ENCODE measurements at places on chromosomes 5 and 9.
A peak's percentile ranks its signal among the peaks of the same experiment; 100 is the strongest.

DNA sequence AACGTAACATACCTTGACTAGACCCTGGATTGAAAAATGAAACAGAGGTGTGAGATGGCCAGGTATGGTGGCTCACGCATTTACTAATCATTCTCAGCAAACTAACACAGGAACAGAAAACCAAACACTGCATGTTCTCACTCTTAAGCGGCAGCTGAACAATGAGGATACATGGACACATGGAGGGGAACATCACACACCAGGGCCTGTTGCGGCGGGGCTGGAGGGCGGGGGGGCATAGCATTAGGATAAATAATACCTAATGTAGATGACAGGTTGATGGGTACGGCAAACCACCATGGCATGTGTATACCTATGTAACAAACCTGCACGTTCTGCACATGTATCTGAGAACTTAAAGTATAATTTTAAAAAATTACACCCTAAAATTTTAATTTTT lies 15.9 kb downstream of the RAPGEF6 start:
- no peak for DNase-seq

GRCh38 chr5:144142139-144142823 lies 28.2 kb downstream of the YIPF5 start:
- DNase-seq, result no peak

- DNase-seq, result no peak
Measured at GRCh38 chr5:90071066-90071465, 338.5 kb downstream of the CETN3 start.

DNA sequence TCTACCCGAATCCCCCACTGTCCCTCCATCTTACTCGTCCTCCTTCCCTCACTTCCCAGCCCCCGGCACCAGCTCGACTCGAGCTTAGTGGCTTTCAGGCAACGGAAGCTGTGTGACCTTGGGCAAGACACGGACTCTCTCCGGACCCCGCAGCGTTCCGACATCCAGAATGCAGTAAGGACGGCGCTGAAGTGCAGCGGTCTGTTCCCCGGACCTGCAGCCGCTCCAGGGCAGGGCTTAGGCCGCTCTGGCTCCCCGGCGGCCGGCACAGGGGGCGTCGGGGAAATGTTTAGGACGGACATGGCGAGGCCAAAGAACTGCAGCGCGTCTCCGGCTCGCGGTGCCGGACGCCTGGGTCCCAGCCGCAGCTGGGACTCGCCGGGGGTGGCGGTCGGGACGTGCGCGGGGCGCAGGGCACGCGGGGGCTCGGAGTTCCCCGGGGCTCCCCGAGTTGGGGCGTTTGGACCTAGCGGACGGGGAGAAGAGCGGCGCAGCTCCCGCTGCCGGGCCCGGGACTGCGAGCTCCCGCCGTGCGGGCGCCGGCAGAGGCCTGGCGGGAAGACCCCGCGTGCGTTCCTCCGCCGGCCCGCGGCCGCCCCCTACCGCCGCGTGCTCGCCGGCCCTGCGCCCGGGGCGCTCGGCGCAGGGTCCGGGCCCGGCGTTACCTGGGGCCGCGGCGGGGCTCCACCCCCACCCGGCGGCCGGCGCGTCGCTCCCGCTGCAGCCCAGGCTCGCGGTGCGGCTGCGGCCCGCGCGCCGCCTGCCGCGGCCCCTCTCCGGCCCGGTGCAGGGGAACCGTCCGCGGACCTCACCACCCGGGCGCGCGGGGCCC lies 5.6 kb upstream of the RNF44 start:
- DNase-seq, result no peak

DNA sequence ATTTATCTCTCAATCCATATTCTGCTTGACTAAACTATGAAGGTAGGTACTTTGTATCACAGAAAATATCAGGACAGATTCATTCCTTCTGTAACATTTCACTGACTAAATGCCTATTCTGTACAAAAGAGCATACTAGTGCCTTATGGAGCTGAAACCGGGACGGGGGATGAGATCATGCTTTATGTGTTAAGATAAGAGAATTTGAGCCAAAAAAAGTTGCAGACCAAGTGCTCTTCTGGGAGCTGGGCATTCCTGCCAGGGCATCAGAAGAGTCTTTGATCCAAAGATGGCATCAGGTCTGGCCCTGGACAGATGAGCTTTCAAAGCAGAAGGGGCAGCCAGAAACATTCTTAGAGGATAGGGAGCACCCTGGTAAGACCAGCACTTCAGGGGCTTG lies 27.5 kb upstream of the GLIPR2 start:
- no peak for DNase-seq

DNA sequence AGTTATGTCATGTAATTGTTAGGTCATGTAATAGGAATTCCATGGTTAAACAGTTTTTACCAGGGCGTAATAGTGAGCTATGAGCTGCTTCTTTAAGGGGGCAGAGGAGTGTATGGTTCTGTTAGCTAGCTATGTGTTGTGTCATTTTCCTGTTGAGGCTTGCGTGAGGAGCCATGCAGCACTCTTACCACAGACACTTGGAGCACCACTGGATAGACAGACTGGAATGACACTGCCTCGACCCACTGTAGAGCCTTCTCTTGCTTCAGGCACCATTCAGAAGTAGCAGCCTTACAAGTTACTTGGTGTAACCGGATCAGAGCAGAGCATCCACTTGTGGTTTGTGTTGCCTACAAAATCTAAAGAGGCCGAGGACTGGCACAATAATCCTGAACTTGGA lies 28.3 kb upstream of the STOM start:
- DNase-seq, result no peak

DNA sequence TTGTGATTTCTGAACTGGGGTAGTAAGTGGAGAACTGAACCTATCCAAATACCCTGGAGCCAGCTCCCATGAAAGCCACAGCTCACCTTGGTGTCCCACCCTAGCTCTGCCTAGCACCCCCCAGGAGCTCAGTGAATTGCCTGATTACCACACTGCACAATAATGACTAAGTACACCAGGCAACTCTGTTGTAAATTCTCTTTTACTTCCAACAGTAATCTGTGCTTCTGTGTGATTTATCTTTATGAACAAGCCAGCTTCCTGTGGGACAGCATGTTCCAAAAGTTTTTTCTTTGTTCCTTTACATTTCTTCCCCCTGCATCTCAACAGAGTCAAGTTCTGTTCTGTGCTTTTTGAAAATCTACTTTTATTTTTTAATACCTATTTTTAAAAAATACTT lies 22.1 kb upstream of the GRPEL2 start:
- no peak for DNase-seq

- peak; percentile 95 for DNase-seq
Measured at GRCh38 chr5:181243564-181244343, at the start of gene RACK1. RACK1 (minus strand) TSS chr5:181243906; CDS start chr5:181243800, 106 bp downstream.

GRCh38 chr5:160773646-160774410 lies 78.2 kb downstream of the ATP10B start:
- DNase-seq, result no peak

- DNase-seq, result peak; percentile 84
Measured at GRCh38 chr9:96031366-96031824, 155.9 kb downstream of the ERCC6L2 start.

- no peak for DNase-seq
Measured at GRCh38 chr9:137499416-137499815, 40.3 kb upstream of the NSMF start.

DNA sequence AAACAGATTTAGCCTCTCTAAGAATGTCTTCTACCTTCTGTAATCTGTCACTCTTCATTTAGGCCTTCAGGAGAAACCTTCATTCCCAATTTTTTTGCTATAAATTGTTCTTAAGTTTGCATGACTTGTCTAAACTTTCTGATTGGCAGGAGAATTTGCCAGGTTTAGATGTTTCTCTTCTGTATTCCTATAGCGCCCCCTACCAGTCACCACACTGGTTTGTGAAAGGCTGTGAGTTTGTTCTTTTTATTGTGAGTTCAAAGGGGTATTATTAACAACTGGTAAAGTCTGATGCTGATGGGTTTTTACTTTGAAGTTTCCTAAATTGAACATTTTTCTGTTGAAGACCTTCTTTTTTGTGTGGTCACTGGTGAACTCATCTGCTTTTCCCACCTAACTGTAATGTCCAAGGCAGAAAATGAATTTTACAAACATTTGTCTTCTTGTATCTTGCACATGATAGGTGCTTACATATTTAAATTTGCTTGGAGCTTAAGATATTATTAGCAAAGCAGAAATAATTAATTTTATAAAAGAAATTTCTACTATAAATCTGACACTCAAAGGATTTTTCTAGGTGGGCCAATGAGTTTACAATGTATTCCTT lies 18.4 kb upstream of the F2RL2 start:
- DNase-seq, result peak; percentile 64

- DNase-seq, result no peak
Measured at GRCh38 chr5:11555171-11555570, 349.1 kb downstream of the CTNND2 start.

DNA sequence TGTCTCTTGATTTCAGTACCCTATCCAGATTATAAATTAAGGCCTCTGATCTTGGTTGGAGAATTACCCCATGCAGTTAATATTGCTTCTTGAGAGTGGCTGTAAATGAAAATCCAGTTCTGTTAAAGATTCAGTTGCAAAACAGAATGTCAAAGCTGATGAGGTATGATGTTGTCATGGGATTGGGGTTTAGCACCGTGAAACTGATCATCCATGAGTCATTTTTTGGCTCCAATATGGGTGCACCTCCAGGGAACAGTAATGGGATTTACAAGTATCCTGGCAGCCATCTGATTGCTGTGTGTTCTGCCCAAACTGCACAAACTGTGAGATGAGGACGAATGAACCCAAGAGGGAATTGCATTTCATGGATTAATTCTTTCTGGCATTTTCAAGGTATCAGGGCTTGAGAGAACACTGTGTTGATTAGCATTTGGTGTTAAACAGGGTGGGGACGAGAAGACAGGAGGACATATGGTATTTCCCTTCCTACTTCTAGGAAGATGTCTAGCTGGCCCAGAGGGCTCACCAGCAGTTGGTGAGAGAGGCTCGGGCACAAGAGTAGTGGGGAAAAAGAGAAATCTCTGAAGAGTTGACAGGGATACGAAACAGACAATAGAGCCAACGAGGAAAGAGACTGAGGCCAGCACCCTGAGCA lies 214.7 kb downstream of the GAS1 start:
- peak; percentile 80 for DNase-seq

DNA sequence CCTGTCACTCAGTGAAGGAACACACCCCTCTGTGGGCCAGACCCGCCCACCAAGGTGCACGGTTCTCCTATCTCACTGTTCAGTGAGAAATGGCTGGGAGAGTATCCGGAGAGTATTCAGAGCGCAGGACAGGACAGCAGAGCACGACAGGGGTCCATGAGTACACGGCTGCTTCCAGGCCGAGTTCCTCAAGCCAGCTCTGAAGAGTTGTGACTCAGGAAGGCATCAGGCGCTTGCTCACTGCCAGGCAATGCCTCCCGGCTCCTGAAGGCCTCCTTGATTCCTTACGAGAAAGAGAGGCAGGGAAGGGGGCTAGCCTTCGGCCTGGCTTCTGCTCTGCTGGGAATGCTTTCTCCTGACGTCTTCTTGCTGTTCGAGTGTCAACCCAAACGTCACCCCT lies 132.1 kb upstream of the PPP1R26 start:
- DNase-seq, result no peak

DNA sequence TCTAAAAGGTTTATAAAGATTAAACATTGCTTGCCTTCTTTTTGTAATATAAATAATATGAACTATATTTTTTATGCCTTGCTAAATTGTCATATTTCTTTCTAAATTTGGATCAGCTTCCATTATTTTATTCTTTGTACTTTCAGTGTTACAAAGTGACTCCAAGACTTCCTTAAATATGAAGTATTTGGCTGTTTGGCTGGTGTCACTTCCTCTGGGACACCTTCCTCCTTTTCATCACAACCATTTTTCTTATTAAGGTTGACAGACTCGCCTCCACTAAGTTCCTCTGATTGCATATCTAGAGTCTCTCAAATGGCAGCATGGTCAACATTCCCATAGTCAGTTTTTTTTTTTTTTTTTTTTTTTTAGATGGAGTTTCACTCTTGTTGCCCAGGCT lies 73.8 kb upstream of the SLC1A1 start:
- DNase-seq, result no peak

GRCh38 chr5:76682387-76682786 lies 33.5 kb upstream of the F2R start:
- DNase-seq, result no peak

DNA sequence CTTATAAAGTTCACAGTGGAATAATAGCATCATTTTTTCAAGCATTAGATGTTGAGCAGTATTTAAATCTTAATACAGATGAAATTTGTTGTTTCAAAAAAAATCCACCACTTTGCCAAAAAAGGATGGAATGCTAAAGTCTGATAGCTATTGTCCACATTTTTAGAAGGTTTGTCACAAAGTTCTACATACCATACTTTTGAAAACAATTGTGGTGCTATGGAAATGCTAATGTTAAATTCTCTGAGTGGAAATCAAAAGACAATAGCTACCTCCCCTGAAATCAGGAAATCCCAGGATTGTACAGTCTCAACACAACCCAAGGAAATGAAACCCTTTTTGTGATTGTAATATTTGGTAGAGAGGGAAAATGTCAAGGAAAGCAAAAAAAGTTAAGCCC lies 19.3 kb upstream of the GRAMD2B start:
- DNase-seq, result no peak

DNA sequence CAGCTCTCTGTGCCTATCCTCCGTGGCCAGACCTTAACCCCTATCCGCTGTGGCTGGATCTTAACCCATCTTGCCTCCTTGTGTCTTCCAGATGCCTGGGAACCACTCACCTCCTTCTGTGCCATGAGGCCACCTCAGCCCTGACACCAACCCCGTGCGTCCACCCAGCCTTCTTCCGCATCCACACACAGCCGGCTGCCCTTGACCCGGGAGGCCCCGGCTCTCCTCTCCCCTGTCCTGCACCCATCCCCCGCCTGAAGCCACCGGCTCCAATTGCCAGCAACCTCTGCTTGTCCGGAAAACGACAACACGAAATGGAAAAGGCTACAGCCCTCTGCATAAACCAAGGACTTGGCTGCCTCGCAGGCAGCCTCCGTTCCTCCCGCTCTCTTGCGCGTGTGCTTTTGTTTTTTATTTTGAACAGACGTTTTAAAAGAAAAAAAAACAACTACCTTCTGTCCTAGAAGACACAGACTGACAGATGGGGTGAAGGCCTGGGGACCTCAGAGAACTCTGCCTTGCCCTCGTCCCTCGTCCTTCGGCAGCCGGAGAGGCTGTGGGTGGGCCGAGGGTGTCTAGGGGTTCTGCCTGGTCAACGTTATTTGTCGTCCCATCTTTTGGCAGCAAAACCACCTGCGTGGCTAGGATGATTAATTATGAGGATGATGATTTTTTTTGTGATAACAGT lies 32.5 kb upstream of the HMCN2 start:
- DNase-seq, result no peak

DNA sequence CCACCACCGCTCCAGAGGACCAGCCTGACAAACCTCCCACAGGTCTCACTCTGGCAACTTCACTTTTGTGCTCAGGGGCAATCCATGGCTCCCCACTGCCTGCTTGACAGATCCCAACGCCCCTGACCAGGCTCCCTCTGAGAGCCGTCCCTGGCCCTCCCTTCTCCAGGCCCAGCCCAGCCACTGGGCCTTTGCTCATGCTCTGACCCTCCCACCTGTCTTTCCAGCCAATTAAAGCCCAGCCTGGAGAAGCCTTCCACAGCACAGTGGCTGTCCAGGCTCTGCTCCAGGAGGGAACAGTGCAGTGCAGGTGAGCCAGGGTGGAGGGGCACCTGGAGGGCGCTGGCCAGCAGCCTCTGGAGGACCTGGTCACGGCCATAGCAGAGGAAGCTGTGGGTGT lies 3.3 kb downstream of the ENTPD2 start:
- no peak for DNase-seq
